ENCODE measurements at places on chromosomes 1 and 21.

GRCh38 chr1:60103186-60103585, 29.6 kb upstream of the C1orf87 start:
- H3K27me3 ChIP-seq: peaks cover 17% of the 10 kb centered on the region
- no peaks in the 10 kb centered on the region for H3K4me1 ChIP-seq
- DNase-seq: no peak
- H3K27ac ChIP-seq: no peak overlapping the region

GRCh38 chr1:30834253-30834652, 74.3 kb downstream of the SDC3 start:
- H3K36me3 ChIP-seq: no peaks in the 10 kb centered on the region
- DNase-seq: no peak
- H3K27me3 ChIP-seq: peaks cover 18% of the 10 kb centered on the region
- no peaks in the 10 kb centered on the region for H3K4me1 ChIP-seq

DNA sequence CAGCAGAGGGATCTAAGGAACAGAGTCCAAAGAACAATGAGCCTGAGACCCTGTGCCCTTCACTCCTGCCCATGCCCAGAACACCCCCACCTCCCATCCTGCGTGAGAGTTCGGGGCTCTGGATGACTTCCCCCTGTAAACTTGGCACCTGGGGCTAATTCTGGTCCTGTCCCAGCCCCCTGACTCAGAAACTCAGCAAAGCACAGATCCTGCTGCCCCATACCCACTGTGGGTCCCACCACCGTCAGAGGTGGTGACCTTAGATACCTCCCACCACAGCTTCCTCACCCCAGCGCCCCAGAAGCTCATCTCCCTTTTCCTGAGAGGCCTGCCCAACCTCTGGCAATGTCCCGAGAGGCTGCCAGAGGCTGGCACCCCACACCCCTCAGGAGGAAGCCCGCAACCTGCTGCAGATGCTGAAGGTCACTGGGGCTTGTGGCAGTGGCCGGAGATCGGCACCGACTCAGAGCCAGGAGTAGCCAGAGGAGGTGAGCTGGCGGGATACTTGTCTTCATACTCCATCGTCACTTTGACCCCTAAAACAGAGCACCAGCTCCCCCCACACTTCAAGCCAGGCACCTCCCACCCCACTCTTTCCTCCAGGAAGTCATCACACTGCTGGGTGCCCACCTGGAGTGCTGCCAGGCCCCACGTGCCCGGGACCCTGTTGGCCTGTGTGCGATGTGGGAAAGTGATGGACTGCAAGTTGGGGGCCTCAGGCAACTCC, 111.6 kb upstream of the IFFO2 start:
- peaks cover 3% of the 10 kb centered on the region for H3K4me1 ChIP-seq
- no peak overlapping the region for H3K4me3 ChIP-seq
- no peak for DNase-seq
- H3K27ac ChIP-seq: no peak overlapping the region

DNA sequence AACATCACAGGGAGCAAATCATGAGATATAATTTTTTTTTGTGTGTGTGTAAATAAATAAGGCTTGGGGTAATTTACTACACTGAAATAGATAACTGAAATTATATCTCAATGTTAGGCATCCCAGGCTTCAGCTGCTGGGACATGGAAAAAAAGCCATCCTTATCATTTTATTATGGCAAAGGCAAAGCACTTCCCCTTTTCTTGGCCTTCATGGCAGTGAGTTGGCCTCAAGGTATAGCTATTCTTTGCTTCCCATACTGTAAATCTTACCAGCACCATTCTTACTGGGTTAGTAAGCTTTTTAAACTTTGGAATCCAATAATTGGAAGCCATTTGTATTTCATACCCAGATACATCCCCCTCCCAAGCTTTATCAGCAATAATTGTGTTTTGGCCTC, 29.0 kb downstream of the RBM11 start:
- DNase-seq: no peak
- peaks cover 8% of the 10 kb centered on the region for H3K4me1 ChIP-seq
- H3K36me3 ChIP-seq: no peaks in the 10 kb centered on the region
- H3K4me3 ChIP-seq: no peak overlapping the region
- H3K27me3 ChIP-seq: peaks cover 2% of the 10 kb centered on the region
- H3K27ac ChIP-seq: no peak overlapping the region

DNA sequence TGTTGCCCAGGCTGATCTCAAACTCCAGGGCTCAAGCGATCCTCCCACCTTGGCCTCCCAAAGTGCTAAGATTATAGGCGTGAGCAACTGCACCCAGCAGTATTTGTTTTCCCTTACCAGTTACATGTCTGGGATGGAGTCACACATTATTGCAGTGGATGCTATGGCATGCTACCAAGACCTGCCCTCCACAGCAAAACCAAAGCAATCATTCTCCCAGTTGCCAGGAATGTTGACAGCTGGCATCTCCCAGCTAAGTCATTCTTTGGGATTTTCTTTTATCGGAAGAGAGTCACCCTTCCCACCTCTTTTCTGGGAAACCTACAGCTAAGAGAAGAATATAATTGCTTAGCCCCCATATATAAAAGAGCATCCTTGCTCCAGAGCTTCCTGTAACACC, 49.4 kb upstream of the RGS7 start:
- peaks cover 13% of the 10 kb centered on the region for H3K27me3 ChIP-seq
- no peak for DNase-seq
- H3K36me3 ChIP-seq: no peaks in the 10 kb centered on the region
- no peaks in the 10 kb centered on the region for H3K4me1 ChIP-seq

- no peak for DNase-seq
- H3K4me1 ChIP-seq: no peaks in the 10 kb centered on the region
- H3K27me3 ChIP-seq: no peaks in the 10 kb centered on the region
- H3K36me3 ChIP-seq: no peaks in the 10 kb centered on the region
These were observed 309.9 kb upstream of the PRMT6 start for GRCh38 chr1:106746448-106747085.

- peaks cover 6% of the 10 kb centered on the region for H3K27me3 ChIP-seq
- H3K27ac ChIP-seq: no peak overlapping the region
- DNase-seq: no peak
- H3K36me3 ChIP-seq: no peaks in the 10 kb centered on the region
- no peaks in the 10 kb centered on the region for H3K4me1 ChIP-seq
These were observed 12.5 kb upstream of the PLPP3 start for GRCh38 chr1:56591909-56592308.

- no peak overlapping the region for H3K27ac ChIP-seq
- DNase-seq: no peak
- no peaks in the 10 kb centered on the region for H3K4me1 ChIP-seq
- no peak overlapping the region for H3K4me3 ChIP-seq
- no peaks in the 10 kb centered on the region for H3K36me3 ChIP-seq
- no peaks in the 10 kb centered on the region for H3K27me3 ChIP-seq
These were observed 49.6 kb downstream of the CTTNBP2NL start for GRCh38 chr1:112445596-112445995.

DNA sequence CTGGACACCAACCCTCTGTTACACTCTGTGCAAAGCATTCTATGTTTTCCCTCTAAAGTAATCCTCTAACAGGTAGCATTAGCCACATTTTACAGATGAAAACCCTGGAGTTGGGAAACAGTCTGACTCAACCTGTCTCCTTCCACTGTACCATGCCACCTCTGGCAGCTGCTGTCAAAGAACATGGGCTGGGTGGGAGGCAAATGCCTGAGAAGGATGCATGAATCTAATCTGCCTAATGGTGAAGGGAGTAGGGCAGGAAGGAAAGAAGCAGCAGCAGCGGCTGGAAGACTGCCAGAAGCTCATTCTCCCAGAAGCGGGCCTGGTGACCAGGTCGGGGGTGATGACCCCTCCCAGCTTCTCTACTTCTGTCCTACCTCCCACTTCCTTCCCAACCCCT, 21.7 kb downstream of the LRRC71 start:
- no peaks in the 10 kb centered on the region for H3K4me1 ChIP-seq
- H3K36me3 ChIP-seq: peaks cover 3% of the 10 kb centered on the region
- H3K4me3 ChIP-seq: no peak overlapping the region
- H3K27ac ChIP-seq: no peak overlapping the region
- H3K27me3 ChIP-seq: no peaks in the 10 kb centered on the region

Data from activated naive CD8-positive, alpha-beta T cell treated with anti-CD3 and anti-CD28 coated beads for 36 hours (primary cell).